ENCODE measurements at places on chromosomes 1 and 21.

DNA sequence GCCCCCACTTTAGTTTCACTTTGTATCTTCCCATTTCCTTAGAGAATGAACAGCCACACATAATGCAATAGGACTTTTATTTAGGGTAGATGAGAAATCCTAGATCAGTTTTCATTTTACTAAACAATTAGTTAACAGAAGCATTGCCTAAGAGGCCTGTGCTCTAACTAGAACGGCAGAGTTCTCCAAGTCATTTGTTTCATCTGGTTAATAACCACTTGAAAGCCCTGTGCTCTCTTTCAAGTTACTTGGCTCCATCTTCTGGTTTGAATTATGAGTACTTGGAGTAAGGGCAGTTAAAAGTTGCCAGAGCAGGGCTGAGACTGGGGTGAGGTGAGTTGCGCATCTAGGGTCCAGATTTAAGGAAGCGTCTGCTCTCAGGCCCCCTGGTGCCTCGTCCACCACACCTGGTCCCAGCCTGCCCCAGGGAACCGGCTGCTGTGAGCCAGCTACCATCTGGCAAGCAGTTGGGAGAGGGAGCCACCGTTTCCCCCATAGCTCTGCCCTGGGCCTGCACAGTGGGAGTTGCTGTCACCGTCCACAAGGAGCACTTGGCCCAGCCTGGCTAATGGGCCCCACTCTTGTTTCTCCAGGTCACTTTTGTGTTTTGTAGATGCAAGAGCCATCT lies 18.1 kb upstream of the SLC44A3 start:
- peak; percentile 39 for DNase-seq

GRCh38 chr1:224594851-224595250 lies 21.3 kb upstream of the CNIH3 start:
- DNase-seq: no peak

DNA sequence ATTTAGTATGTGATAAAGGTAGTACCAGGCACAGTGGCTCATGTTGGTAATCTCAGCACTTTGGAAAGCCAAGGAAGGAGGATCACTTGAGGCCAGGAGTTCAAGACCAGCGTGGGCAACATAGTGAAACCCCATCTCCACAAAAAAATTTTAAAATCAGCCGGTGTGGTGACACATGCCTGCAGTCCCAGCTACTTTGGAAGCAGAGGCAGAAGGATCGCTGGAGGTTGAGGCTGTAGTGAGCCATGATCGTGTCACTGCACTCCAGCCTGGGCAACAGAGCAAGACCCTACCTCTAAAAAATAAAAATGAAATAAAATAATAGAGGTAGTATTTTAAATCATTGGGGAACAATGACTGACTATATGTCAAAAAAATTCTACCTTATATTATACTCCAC lies 17.2 kb downstream of the SASS6 start:
- DNase-seq: no peak

DNA sequence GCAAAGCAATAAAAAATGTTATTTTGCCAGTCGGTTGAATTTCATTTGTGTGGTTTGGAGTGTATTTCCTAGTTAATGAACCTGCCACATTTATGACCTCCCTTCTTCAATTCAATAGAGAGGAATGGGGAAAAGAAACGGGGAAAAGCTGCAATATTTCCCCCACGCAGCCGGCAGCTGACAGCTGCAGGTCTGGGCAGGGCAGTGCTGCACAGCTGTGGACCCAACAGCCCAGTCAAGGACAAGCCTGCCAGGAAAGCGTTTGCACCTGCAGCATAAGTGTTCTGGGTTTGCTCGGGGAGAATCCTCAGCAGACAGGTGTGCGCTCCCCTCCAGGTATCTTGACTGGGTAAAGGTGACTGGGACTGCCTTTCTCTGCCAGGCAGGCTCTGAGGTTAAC lies 53.4 kb downstream of the FBXO2 start:
- DNase-seq: no peak

GRCh38 chr1:119467219-119467618 lies 39.8 kb upstream of the HSD3B1 start:
- no peak for DNase-seq

DNA sequence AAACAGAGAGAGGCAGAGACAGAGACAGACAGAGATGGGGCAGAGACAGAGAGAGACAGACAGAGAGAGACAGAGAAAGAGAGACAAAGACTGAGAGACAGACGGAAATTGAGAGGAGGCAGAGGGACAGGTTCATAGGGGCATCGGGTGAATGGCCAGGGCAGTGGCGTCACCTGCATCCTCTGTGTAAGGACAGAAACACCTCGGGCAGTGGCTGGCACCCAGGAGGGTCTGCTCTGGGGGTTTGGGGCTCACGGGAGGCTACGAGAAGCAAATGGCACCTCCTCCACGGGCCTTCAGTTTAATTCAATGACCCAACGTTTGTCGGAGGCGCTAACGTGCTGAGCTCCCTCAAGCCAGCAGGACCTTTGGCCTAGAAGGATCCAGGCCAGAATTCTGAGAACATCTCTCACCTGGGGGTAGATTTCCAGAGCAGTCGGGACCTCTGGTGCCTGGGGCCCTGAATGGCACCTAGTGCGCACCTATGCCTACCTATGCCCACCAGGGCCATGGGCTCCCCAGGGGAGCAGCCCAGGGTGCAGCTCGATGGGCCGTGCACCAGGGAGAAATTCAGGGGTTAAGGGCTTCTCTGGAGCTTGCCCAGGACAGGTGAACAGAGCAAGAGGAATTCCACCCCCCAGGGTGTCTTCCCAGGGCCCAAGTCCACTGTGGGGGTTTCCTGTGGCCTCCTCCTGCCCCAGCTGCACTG lies 20.6 kb upstream of the PTTG1IP start:
- no peak for DNase-seq

DNA sequence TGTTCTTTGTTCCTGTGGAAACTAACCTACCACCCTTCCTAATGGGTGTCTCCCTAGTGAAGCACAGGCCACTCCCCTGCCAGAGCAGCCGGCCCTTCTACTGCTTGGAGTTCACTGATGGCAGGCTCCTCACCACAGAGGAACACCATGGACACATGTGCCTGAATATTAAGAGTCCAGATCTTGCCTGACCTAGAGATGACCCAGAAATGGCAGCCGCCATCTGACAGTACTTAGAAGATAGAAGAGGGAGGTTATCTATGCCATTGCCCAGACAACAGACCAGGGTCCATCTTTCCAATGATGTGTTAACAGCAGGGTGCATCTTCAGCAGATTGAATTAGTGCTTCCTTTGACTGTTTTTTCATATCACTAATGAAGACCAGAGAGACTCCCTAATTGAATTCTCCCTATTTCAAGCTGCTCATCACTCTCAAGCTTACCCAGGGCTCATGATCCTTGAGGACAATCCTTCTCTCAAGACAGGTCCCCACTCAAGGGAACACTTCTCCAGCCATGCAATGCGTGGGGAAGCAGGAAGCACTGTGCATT lies 59.8 kb downstream of the PLEKHA6 start:
- no peak for DNase-seq

DNA sequence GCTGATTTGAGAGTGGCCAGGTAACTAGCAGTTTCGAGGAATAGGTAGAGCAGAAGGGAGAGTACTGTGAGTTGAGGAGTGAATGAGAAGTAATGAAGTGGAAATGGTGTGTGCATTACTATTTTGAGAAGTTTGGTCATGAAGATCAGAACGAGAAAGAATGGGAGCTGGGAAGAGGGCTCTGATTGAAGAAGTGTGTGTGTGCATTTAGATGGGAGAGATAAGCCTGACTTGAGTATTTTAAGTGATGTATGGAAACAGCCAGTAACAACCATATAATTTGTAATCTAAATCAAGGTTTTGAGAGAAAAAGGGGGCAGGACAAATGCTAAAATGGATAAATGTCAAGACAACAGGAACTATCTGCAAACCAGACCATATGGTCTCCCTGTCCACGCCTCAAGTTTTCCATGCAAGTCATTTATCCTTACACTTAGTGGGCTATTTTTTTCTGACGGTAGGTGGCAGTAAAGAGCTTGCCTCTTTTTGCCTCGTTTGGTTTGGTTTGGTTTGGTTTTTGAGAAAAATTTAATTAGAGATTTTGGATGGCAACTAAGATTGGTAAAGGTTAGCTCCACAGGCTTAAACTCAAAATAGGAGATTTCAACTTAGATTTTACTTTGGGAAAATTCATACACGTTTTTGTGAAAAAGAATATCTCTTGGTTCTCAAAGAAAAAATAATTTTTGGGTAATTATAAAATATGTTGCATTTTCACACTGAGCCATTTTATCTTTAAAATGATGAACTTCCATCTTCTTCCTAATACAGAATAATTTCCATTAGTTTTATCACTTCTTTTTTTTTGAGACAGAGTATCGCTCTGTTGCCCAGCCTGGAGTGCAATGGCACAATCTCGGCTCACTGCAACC lies 9.5 kb upstream of the B3GALNT2 start:
- peak; percentile 39 for DNase-seq

- peak; percentile 26 for DNase-seq
These were observed 55.4 kb upstream of the LMO4 start for GRCh38 chr1:87273291-87273690.

DNA sequence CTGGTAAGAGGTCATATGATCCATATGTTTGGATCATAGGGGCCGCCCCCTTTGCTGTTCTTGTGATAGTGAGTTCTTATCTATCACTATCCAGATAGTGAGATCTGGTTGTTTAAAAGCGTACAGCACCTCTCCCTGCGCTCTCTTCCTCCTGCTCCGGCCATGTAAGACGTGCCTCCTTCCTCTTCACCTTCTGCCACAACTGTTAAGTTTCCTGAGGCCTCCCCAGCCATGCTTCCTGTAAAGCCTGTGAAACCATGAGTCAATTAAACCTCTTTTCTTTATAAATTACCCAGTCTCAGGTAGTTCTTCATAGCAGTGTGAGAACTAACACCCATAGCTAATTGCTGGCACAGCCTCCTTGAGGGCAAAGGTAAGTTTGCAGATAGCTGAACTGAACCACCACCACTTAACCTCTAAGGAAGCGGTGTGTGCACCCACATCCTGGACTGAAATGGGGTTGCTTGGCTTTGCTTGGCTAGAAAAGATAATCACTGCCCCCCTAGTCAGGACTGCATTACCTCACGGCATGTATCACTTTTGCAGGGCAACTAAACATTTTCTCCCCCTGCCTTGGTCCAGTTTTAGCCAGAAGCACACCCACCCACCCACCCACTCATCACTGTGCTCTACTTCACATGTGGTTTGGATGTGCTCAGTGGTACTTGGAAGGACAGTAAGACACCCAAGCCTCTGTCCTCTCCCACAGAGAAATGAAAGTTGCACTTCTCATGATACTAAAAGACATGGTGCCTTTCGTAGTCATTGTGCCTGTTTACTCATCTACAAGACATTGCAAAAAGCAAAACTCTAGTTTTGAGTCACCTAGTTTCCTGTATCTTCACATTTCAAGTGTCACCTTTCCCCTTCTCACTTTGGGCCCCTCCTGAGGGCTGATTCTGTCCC lies 23.1 kb upstream of the PTAFR start:
- DNase-seq: no peak

GRCh38 chr1:16026723-16027484 lies 5.1 kb downstream of the CLCNKA start:
- DNase-seq: peak; percentile 88

DNA sequence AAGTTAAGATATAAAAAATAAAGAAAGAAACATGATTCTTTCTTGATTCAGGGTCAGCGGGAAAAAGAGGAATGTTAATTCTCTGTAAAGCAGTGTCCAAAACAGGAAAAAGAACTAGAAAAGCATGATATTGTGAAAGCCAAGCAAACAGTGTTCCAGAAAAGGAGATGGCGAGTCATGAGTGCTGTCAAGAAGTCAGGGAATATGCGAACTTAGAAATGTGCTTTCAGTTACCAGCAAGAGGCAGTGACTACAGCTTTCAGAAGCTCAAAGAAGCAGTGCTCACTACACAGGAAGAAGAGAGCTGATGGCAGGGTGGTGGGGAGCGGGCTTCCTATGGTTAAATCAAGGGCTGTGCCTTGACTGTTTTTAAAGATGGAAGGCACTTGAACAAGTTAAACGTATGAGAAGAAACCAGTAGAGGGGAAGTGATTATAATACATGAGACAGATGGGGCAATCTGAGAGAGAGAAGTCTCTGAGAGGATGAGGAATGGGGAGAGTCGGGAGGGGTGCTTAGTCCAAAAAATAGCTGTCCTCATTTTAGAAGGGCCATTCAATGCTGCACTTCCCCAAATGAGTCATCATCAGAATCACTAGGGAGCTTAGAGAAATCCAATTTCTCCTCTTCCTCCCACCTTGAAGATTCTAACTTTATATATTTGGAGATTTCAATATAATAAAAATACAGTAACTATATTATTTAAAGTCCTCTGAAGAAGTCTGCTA lies 90.4 kb downstream of the KCNK1 start:
- no peak for DNase-seq

DNA sequence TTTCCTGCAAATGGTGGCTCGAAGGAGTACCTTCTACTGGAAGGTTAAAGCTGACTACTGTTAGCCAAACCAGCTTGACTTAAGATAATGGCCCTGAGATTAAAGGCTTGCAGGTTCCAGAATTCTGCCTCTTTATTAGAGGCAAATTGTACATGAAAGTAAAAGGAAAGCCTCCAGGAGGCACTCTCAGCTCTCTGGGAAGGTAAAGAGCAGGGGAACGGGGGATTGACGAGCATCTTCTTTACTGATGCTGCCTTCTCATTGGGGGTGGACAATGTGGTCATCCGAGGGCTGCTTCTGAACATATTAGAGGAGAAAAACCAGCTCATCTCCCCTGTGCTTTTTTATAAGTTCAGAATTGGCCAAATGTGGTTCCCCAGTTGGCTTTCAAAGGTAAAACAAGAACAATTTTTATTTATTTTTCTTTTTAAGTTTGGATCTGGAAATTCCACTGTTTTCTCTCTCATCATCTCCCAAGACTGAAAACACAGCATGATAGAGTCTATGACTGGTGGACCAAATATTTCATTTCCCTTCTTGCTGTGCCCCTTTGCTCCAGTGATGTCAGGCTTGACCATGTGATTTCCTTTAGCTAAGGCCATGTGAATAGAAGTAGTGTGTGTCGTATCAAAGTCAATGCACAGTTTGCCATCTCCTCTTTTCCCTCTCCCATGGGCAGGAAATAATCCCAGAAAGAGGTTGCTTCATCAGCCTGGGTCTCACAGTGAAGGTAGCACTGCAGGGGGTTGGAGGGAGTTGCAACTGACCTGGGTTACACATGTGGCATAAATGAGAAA lies 292.7 kb downstream of the PRDM2 start:
- peak; percentile 30 for DNase-seq

GRCh38 chr1:107529511-107530149 lies 388.8 kb downstream of the NTNG1 start:
- peak; percentile 71 for DNase-seq

DNA sequence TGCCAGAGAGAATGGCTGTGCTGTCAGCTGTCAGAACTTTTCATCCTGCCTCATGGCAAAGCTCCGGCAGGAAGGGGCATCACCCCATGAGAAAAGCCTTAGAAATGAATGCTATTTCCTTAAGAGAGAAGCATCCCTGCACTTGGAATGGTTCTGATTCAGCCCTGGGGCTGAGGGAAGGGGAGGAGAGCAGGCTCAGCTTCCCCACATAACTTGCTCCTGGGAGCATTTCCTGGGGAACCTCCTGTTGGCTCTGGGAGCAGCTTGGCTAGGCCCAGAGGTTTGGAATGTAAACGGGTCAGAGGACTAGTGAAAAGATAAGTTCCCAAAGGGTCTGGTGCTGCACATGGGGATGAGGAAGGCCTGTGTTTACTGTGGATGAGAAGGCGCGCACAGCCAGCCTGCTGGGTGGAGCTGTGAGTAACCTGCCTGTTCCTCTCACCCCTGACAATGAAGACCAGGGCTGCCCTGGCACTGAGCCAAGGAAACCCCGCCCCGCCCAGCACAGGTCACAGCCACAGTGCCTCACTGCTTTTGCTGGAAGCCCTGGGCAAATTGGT lies 5.0 kb downstream of the PRELP start:
- DNase-seq: peak; percentile 75

All from iPS-NIHi11 (cell line).